Fibroblast of skin of scalp (primary cell): ENCODE measurements at places on chromosomes 12 and 14.

GRCh38 chr12:122336015-122336946 lies 70.0 kb upstream of the VPS33A start:
- peak; percentile 31 for DNase-seq

- no peak for DNase-seq
These were observed 280.4 kb downstream of the AEBP2 start for GRCh38 chr12:19719672-19720071.

DNA sequence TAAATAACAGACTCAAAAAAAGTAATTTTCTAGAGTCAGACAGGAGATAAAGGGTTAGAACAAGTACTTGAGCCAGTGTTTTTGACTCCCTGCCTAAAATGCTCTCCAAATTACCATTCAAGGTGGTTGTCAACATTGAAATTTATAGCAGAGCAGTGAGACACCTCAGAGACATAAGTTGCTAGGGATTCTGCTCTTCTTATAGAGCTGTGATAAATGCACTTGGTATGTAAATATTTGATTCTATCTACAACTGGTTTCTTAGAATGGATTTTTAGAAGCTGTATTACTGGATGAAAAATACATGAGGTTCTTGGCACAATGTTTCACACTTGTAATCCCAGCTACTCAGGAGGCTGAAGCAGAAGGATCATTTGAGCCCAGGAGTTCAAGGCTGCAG lies 83.9 kb upstream of the OSBPL8 start:
- peak; percentile 20 for DNase-seq

- peak; percentile 59 for DNase-seq
These were observed 53.4 kb downstream of the IFNG start for GRCh38 chr12:68106160-68106559.

- no peak for DNase-seq
These were observed 55.6 kb upstream of the CISTR start for GRCh38 chr12:53807322-53807860.

DNA sequence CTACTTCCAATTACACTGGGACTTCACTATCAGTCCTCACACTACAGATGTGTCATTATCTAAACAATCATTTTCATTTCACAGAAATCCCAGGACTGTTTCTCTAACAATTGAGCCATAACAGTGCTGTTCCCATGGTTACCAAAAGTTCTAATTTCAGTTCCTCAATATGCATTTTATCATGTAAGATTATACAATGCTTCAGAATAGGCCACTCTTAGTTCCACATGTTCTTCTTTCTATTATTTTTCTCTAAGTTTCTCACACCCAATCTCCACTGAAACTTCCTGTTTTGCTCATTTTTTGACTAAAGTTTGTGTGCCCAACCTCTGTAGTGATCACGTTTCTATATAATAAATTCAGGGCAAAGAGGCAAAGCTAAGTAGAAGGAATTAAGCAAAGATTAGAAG lies 185.8 kb downstream of the DUSP6 start:
- peak; percentile 79 for DNase-seq

DNA sequence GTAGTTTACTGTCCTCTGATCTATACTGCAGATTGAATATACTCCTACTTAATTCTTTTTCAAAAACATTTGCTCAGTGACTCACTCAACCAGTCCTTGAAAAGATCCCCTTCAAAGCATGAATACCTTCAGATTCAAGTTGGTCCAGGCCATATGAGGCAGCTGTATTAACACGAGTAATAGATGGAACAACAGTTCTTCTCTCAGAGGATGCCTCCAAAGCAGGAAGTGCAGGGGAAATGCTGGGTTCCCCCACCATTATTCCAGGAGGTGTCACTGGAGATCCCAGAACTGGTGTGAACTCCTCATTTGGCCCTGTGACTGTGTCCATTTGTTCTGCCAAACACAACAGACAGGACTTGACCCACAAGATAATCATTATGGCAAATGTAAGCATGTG lies 20.6 kb downstream of the ARMH4 start:
- peak; percentile 9 for DNase-seq

GRCh38 chr12:34298176-34298970 lies 276.1 kb downstream of the ALG10 start:
- DNase-seq = no peak

DNA sequence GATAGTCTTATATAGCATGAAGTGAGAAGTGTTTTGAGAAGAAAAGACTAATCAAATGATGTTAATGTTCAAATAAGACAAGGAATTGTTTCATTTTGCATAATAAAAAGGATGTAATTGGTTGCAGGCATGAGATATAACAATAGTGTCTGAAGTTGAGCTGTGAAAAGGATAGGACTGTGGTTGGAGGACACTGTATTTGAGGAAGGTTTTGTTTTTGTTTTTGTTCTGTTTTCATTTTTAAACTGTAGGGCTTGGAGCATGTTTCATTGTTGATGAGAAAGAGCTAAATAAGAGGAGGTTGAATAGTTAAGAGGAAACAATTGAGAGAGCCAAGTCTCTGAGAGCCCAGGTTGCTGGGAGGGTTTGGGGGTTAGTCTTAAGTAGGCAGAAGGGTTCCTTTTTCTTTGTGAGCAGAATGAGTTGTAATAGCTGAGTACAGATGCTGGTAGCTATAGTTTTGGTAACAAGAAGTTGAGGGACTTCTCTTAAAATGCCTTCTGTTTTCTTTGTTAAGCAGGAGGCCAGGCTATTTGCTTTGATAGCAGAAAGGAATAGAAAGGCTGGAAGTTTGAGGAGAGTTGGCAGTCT lies 58.4 kb downstream of the CCDC91 start:
- DNase-seq = no peak

GRCh38 chr12:126545411-126545810 lies 1480.2 kb downstream of the AACS start:
- no peak for DNase-seq

- no peak for DNase-seq
These were observed 9.5 kb upstream of the CDK17 start for GRCh38 chr12:96409731-96410130.

GRCh38 chr12:127562816-127563215 lies 704.2 kb upstream of the TMEM132C start:
- DNase-seq = peak; percentile 8

DNA sequence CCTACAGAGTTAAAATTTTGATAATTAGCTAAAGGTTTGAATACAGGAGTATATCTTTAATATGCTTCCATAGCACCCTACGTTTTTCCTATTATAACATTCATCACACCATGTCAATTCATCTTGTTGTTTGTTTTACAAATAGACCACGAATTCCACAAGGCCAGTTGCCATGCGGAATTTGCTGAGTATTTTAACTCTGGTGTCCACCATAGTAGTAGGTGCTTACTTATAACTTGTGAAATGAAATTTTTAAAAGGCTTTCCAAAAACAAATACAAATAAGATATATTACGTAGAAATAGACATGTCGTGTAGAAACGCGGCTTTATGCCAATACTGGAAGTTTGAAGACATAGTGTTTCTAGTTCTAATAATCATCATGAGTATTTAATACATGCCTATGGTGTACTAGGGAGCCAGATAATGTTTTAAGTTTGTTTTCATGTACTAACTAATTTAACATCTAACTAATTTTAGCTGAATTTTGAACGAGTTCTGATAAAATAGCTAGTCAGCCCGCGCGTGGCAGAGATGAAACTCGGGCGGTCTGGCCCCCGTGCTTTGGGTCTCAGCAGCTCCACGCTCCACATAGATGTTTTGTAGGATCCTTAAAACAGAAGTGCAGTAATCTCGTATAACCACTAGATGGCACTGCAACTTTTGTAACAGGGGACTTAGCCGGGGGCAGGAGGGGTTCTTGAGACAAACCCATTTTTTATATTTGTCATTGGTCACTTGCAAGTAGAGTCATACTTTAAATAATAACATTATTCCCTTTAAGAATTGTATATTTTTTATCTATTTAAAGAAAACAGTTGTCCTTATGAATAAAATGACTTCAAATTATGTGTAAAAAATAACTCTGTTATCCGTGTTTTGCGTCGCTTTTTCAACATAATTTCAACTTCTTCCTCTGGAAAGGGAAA lies 10.2 kb downstream of the CD69 start:
- DNase-seq = peak; percentile 61

DNA sequence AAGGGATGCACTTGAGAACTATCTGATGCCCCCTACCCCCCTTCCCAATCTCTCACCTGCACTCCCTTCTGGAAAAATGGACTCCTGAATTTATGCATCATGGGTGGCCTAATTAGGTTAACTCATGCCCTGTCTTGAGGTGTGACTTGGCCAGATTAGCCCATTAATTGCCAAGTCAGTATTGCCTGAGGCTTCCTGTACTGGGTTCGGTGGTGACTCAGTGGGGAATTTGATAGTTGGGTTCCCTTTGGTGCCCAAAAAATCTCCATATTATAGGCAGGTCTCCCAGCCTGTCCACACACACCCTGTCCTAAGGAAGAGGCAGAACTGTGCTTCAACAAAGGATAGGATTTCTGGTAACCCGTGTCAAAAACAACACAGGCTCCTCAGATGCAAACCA lies 146.1 kb downstream of the CHST11 start:
- no peak for DNase-seq

- no peak for DNase-seq
These were observed 454.8 kb downstream of the TMTC2 start for GRCh38 chr12:83141460-83141994.

GRCh38 chr12:71877335-71878121 lies 38.0 kb downstream of the TBC1D15 start:
- no peak for DNase-seq

GRCh38 chr12:88308825-88309224 lies 166.7 kb downstream of the TMTC3 start:
- peak; percentile 97 for DNase-seq

DNA sequence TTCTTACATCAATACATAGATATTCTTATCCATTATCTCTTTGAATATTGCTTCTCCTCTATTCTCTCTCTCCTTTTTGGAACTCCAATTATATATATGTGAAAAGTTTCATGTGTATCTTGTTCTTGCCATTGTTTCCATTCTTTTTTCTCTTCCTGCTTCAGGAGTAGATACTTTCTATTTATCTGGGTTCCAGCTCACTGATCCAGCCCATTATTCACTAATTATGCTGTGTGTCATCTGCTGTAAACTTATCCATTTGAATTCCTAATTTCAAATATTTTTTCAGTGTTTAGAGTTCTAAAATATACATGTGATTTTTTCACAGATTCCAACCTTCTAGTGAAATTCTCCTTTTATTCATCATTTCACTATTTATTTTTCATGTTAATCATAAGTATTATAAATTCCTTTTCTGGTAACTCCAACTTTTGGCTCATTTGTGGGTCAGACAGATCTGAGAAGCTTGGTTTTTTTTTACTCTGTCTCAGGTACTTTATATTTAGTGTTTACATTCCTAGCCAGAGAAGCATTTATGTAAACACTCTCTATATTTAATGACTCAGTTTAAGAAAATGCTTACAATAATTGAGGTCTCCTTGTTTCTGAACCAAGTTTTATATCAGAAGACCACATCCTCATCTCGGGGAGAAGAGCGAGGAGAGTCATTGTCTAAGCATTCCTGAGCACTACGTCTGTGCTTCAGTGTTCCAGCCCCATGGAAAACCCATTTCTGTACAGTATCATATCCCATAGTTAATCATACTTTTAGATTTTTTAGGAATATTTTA lies 15.9 kb upstream of the AMIGO2 start:
- peak; percentile 92 for DNase-seq

GRCh38 chr12:57614178-57614947 lies 3.1 kb downstream of the ARHGEF25 start:
- DNase-seq = no peak

DNA sequence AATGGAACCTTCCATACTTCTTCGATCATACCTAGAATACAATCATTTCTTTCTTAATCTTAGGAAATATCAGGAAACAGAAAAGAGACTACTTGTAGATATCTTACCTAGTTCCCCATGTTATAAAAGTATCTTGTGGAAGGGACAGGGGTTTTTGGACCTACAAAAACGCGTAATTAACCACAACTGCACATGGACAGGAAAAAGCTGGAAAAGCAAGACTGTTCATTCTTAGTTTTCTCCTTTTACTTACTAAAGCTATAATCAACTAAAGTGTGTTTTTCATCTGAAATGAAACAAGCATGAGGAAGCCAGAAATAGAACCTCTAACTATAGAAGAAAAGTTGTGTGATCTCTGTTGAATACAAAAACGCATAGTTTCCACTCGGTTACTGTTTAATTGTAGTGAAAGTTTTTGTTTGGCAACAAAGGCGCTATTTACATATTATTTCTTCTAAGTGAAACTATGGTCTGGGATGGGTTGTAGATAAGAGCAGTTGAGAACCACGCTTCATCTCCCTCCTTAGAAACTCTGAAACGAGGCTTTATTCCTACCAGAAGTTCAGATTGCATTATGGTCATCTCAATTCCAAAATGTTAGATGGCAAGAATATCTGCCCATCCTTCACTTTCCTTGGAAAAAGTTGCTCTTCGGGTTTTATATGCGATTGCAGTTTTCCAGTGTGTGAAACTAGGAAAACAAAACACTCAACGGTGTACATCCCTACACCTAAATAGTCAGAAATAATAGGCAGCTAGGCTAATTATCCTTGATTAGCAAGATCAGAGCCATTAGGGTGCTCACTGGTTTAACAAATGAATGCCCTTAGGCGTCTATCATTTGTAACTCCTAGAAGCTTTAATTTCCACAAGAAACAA lies 1.1 kb downstream of the BCAT1 start:
- no peak for DNase-seq

DNA sequence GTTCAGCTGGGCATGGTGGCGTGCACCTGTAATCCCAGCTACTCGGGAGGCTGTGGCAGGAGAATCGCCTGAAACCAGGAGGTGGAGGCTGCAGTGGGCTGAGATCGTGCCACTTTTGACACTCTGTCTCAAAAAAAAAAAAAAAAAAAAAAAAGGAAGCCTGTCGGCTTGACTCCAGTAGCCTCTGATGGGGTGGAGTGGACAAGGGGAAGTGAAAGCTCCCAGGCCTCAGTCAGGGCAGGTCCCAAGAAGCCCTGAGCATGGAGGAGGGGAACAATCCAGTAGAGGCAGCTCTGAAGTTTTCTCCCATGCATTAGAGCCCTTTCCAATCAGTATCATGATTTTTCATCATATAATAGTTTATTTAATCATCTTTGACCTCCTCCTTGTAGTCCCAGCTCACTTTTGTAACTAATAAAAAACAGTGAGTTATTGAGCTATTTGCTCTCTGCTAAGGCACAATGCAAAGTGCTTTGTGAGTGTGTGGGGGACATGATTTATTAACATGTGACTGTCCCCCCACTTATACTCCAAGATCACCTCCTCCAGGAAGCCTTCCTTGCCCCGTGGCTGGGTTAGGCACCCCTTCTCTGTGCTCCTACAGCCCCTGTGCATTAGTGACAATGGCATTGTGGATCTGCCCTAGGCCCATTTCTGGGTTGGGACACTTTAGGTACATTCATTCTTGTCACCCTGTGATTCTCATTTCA lies 4.7 kb upstream of the SSH1 start:
- no peak for DNase-seq
